Type B pancreatic cell (in vitro differentiated cells): ENCODE measurements at places on chromosomes 12 and 14.

- peak; percentile 85 for DNase-seq
Measured at GRCh38 chr12:121209624-121210572, at the start of gene P2RX4. TSS of gene P2RX4 (plus strand) at chr12:121210129. CDS start at chr12:121210165, 36 bp downstream.

GRCh38 chr12:34402899-34403705 lies 380.8 kb downstream of the ALG10 start:
- DNase-seq = peak; percentile 49

- no peak for DNase-seq
Measured at GRCh38 chr12:78712834-78713481, 151.6 kb upstream of the SYT1 start.

DNA sequence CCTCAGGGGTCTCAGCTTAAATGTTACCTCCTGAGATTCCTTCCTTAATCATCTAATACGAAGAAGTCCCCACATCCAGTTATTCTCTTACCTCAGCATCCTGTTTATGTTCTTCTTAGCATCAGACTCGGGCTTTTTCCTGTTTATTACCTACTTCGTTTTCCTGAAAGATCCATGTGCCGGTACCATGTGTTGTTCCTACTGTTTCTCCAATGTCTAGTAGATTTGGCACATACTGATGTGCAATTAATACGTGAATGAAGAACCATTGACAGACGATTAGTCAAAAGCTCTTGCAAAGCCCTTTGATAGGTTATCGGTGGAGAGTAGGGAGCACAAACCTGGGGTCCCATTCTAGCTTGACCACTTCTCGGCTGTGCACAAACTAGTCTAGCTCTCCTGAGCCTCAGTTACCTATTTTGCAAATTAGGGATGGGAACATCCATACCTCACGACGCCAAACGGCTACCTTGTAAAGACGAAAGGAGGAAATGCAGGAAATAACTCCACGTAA lies 735 bp upstream of the MAPKAPK5 start:
- DNase-seq = no peak

- no peak for DNase-seq
Measured at GRCh38 chr12:74891083-74891668, 318.5 kb downstream of the KCNC2 start.

GRCh38 chr14:50231475-50232275 lies at the start of gene SOS2:
TSS of gene SOS2 (minus strand) at chr14:50231578. CDS start at chr14:50231283, 295 bp downstream.
- peak; percentile 93 for DNase-seq

DNA sequence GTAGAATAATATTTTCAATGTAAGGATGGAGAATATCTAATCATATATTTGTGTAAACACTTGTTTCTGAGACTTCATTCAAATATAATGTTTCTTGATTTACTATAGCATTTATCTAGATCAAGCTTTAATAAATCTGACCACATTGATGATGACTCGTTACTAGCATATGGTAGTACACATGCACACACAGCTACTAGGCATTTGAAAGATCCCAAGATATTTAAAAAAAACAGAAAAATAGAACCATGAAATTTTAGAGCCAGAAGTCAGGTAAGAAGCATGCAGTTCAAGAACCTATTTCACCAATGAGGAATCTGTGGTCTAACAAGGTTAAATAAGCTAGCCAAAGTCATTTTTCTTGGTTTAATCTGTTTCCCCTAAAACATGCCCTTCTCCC lies 32.0 kb downstream of the DCP1B start:
- no peak for DNase-seq

GRCh38 chr12:126268222-126268621 lies 1203.0 kb downstream of the AACS start:
- DNase-seq = no peak

- no peak for DNase-seq
Measured at GRCh38 chr14:51627313-51627712, 24.4 kb upstream of the FRMD6 start.

DNA sequence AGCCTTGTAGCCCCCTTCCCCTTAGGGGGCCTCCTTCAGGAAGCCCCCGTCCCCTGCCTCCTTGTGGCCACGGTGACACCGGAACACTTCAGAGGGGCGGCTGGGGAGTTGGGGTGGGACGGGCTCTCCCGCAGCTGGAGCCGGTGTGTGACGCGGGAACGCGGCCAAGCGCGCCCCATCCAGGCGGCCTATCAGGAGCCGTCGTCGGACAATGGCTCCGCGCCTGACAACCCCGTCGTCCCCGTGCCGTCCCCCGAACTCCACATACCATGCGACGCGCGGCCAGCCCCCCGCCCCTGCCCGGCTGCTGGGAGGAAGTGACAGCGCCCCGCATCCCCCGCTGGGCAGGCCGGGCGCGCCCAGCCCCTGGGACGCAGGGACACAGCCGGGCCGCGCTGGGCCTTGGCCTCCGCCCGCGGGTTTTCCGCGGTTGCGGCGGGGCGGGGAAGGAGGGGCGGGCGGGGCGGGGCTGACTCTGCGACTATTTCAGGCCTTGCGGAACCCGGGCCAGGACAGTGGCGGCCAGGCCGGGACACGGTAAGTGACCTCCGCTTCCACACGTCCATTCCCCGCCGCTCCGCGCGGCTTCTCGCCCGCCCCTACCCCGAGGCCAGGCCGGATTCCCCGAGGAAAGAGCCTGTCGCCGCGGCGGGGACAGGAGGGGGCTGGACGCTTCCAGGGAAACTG lies at the start of gene TNFAIP2:
TSS of gene TNFAIP2 (plus strand) at position 515 of the 687 bp plus-strand sequence. CDS start 2,997 bp downstream, outside the sequence.
- DNase-seq = no peak

GRCh38 chr12:14417715-14418114 lies 52.2 kb downstream of the ATF7IP start:
- no peak for DNase-seq

DNA sequence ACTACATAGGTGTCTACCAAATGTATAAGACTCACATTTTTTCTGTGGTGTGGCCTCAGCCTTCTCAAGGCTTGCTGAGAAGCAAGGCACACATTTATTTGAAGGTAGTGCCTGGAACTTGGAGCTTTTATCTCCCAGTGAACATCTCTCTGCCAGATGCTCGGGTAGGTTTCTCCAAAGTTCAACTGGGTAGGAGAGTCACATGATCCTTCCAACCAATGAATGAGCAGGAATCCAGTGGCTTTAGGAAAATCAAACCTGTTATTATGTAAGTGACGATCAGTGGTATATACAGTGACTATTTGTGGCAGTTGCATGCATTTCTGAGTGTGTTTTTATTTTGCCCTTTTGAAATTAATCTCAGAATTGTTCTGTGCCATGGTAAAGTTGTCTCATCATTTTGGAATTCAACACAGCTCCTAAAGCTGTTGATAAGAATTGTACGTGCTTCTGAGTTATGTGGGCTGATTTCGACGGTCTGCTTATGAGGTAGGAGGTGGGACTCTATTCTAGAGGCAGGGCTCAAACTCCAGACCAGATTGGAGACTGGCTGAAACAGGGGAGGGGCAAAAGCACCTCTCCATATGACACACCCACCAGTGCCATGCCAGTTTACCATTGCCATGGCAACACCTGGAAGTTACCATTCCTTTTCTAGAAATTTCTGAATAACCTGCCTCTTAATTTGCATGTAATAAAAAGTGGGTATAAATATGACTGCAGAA lies 57.6 kb downstream of the EID3 start:
- no peak for DNase-seq

DNA sequence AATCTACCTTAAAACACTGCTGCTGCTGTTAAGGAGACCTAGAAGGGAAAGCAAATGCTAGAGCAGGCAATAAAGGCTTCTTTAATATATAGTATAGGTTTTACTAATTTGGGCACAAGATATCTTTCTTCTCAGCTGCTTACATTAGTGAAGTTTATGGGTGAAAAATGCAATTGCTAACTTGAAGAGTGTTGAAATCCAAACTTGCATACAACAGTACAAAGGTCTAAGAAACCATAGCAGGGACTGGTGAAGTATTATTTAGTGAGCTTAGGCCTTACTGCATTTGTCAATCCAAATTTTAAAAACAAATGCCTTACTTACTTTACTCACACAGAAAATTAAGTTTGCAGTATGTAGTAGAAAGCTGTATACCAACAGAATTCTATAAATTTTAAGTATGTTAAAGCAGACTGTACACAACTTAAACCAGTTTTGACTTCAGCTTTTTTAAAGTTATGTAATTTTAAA lies 1.4 kb upstream of the AP4S1 start:
- no peak for DNase-seq

GRCh38 chr12:4628406-4628805 lies 20.4 kb downstream of the AKAP3 start:
- no peak for DNase-seq

GRCh38 chr12:92192360-92192759 lies 46.7 kb upstream of the BTG1 start:
- DNase-seq = no peak

DNA sequence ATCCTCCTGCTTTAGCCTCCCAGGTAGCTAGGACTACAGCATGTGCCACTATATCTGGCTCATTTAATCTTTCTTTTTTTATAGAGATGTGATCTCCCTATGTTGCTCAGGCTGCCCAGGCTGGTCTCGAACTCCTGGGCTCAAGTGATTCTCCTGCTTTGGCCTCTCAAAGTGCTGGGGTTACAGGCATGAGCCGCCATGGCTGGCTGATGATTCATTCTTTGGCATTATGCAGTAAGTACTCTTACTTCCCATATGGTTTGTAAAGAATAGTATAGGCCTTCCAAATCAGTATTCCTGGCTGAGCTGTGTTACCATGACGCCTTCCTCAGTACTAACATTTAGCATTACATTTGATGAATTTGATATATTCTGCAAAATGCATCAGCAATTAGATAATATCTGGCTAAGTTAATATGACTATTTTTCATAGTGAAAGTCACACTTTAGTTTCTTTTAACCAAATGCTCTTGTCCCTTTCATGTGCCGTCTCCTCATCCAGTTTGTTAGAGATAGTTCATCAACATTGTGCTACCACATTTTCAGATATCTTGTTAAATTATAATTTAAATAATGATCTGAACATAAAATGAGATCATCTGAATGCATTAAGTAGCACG lies 3.2 kb upstream of the MIA2 start:
- DNase-seq = no peak

GRCh38 chr14:51884086-51884927 lies 23.9 kb downstream of the GNG2 start:
- DNase-seq = no peak

- DNase-seq = no peak
Measured at GRCh38 chr14:77000340-77001270, 27.9 kb downstream of the IRF2BPL start.

- no peak for DNase-seq
Measured at GRCh38 chr14:72663076-72663487, 230.8 kb downstream of the DPF3 start.

DNA sequence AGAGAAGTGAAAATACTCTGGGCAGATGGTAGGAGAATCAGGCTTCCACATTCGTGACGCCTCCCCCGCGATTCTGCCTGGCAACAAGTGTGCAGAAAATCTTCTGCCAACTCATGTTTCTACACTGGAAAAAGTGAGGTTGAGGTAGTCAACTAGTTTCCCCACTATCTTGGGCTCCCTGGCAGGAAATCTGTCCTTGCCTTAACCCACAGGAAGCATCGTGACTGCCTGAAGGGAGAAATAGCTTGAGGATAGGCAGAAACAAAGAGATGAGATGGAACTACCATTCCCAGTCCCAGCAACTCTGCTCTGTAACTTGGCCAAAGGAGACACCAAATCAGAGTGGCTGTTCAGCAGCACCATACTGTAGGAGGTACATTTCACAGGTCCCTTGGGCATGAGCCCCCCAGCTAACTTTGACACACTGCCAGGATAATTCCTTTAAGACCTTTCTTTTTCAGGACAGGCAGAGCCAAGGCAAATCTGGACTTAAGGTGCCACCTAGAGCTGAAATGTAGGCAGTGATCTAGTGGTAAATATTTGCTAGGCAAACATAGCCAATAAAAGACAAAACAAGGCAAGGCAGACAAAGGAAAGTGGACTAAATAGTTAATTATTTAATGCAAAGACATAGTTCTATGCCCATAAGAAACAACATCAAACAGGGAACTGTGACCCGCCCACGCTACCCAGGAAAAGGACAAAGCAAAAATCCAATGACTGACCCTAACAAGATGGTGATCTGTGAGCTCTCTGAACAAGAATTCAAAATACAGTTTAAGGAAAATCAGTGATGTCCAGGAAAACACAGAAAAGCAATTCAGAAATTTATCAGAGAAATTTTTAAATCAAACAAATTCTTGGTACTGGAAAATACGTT lies 205.1 kb downstream of the PTPRO start:
- DNase-seq = no peak

GRCh38 chr12:128055567-128055966 lies 211.4 kb upstream of the TMEM132C start:
- no peak for DNase-seq

DNA sequence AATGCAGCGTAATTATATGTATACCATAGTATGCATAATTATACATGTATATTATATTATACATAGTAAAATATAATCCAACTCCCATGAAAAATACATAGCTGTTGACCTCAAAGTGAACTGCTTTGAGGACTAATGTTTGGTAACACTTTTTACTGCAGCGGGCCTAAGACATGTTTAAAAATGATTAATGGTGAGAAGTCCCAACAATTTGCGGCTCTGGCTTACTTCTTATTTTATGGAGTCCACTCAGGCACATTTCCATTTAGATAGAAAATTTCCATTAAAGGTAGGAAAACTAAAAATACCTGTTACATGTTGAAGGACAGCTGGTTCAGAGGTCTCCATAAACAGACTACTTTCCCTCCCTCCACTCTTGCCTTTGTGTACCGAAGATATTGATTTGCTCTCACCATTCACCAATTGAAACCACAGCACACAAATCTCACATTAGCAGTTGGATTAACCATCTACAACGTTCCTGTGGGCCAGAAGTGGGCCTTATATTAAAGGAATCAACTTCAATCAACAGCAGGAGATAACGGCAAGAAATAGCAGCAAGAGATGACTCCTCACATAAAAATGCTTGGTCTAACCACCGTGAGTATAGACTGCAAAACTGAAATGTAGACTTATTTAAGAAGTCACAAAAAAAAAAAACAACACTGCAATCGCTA lies 14.1 kb upstream of the NT5DC3 start:
- no peak for DNase-seq

DNA sequence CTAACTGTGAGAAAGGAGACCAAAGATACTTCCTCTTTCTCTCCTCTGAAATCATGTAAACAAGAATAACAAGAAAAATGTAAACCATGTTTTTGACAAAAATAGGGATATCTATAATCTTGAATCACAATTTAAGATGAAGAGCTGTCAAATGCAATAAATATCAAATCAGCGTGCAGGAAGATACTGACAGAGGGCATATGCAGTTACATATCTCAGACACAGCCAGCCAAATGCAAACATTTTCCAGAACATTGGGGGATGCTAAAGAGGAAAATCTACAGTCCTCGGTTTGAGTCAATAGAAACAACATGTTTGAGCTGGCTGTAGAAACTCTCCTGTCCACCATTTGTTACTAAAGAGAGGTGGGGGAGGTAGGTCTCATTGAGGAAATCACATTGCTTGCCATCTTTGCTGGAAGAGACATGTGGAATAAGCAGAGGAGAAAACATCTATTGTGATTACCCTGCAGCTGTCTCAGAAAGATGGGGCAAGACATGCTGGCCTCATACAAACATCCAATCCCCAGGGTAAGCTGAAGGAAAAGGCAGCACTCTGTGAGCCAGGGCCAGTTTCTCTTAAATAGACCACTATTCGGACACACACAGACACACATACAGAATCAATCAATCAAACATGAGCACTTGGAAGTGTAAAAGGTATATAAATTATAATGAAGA lies 43.5 kb downstream of the CNTN1 start:
- no peak for DNase-seq
